Cardiac muscle cell (in vitro differentiated cells and primary cell): ENCODE measurements at places on chromosomes 7 and 10. TPM values are rescaled to one million over a fixed set of nuclear protein-coding genes. Genes with fewer than 3 reads are reported as not detected.

The CRPPA gene
- polyA plus RNA-seq, result 5.6 and 6.1 TPM in 2 replicates

DNA sequence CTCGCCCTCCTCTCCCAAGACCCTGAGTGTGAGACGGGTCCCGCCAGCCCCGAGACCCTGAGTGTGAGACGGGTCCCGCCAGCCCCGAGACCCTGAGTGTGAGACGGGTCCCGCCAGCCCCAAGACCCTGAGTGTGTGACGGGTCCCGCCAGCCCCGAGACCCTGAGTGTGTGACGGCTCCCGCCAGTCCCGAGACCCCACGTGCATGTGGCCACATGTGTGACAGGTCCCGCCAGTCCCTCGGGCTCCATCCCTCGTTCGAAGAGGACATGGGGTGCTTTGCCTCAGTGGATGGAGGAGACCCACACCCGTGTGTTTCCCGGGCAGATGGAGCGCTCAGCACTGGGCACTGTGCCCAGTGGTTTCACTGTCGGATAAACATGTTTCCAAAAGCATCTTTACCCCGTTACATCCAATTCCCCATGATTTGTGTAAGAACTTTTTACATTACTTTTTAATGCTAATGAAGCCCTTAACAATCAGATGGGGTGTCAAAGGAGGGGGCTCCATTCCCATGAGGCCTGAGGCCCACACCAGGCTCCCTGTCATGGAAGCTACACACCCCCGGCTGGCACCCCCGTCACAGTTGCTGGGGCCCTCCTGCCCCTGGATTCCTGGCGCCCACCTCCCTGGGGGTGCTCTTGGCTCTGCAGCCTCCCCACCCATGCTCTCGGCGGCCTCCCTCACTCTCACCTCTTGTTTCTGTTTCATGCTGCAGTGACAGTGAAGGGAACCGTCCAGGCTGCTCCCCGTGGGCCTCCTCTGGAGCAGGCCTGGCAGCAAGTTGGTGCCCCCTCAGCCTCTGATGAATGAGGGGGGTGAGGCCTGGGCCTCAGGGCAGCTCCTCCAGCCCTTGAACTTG, 48.5 kb upstream of the CFAP46 start:
- DNase-seq, result no peak

DNA sequence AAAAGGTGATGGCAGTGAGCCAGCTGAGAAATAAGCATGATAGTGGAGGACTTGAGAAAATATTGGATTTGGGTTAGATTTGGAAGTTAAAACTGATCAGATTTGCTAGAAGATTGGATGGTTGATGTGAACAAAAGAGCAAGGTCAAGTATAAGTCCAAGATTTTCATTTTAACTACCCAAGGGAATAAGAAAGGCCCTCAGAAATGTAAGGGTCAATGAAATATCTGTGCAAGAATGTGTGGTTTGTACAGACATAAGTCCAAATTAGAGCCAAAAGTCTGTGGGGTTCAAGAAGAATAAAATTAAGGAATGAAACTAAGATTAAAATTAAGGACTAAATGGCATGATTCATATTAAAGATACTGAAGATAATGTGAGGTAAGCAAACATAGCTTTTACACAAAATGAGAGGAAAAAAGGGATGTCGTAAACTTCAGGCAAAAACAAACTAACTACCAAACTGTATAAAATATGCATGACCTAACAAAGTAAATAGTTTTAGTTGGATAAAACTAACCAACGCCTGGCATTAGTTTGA, 78.4 kb upstream of the CACNA2D1 start:
- DNase-seq, result no peak

DNA sequence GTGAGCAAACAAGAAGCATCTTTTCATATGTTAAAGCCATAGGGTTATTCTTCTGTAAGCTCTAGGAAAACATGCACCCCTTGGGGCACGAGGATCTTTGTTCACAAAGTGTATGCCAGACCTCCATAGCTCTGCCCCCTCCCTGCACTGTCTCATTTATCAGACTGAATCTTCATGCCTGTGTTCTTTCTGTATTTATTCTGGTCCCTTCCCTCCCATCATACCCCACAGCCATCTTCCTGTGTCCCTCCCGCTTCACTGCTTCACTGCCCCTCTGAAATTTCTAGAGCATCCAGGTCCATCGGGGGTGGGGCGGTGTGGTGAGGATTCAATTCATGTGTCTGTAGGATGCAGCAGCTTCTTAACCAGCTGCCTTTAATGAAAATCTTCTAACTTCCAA, 7.5 kb downstream of the EPHB6 start:
- no peak for DNase-seq
